ENCODE measurements at places on chromosomes 12 and 14.
A peak's percentile ranks its signal among the peaks of the same experiment; 100 is the strongest.

- DNase-seq: no peak
Observed at GRCh38 chr12:50678650-50679365, 85.1 kb upstream of the ATF1 start.

DNA sequence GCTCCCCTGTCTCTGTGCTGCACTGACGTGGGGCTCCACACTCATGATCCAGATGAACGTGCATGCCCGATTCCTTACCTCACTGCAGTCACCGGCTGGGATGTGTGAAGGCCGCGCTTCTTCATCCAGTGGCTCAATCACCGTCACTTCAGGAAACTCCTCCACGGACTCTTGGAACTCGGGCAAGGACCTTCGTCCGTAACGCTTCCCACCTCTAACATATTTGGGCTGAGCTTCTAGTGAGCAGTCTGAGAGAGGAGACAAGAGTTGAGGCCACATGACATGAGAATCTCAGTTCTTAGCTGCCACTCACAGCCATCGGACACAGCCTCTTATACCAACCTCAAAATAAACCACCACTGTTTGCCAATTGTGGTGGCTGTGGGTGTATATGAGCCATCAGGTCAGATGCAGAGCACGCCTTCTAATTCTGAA lies 38.3 kb downstream of the NIN start:
- DNase-seq: no peak

GRCh38 chr12:89777733-89778379 lies 69.2 kb upstream of the ATP2B1 start:
- DNase-seq: no peak

- peak; percentile 35 for DNase-seq
Observed at GRCh38 chr14:55138091-55138490, 9.0 kb downstream of the LGALS3 start.

DNA sequence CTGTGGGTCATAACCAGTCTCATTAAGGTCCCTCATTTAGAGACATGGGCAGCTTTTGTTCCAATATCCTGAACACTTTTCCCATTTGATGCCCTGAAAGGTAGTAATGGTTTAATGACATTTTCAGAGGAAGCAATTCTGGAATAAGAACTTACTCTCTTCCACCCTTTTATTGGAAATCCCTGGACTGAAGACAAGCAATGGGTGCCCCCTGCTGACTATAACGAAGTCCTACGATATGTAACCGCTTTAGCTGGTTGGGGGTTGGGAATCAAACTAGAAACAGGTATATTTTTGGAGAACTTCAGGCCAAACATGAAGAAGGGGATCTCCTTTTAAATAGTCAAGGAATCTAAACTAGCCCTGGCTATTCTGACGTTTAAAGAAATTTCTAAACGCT lies 20.5 kb downstream of the SARNP start:
- peak; percentile 63 for DNase-seq

- DNase-seq: peak; percentile 39
Observed at GRCh38 chr14:102500158-102500662, 9.4 kb downstream of the ANKRD9 start.

GRCh38 chr12:123489580-123489979 lies 31.6 kb downstream of the SNRNP35 start:
- no peak for DNase-seq

- no peak for DNase-seq
Observed at GRCh38 chr12:13530966-13531365, 334.4 kb downstream of the EMP1 start.

GRCh38 chr14:65832431-65833266 lies 420.1 kb downstream of the FUT8 start:
- DNase-seq: no peak

- DNase-seq: no peak
Observed at GRCh38 chr12:111204788-111205241, 164.1 kb downstream of the PHETA1 start.

DNA sequence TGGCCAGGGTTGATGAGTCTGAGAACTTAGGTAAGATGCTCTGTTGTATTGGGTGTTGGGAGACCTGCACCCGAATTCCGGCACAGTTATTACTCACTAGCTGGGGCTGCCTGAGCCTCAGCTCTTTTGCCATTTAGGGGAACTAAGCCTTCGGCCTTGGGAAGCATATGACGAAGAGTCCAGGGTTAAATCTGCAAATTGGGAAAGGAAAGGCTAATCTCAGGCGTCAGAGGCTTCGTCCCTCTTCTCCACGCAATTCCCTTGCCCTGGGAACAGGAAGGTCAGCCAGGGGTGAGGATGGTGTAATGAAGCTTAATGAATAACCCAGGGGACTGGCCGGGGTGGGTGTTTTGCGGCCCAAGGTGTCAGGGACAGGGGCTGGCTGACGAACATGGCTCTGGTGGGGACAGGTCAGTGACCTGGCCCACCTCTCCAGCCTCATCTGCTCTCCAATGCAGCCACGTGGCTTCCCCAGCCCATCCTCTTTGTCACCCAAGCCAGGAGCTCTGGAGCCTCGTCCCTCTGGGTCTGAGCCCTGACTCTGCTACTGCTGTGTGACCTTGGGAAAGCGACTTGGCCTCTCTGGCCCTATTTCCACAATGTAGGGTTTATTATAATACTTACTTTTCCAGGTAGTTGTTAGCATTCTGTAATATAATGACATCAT lies 3.8 kb upstream of the SDSL start:
- DNase-seq: no peak

- no peak for DNase-seq
Observed at GRCh38 chr12:130990034-130990433, 36.3 kb downstream of the ADGRD1 start.

- DNase-seq: no peak
Observed at GRCh38 chr12:126700096-126700495, 1566.9 kb upstream of the TMEM132C start.

DNA sequence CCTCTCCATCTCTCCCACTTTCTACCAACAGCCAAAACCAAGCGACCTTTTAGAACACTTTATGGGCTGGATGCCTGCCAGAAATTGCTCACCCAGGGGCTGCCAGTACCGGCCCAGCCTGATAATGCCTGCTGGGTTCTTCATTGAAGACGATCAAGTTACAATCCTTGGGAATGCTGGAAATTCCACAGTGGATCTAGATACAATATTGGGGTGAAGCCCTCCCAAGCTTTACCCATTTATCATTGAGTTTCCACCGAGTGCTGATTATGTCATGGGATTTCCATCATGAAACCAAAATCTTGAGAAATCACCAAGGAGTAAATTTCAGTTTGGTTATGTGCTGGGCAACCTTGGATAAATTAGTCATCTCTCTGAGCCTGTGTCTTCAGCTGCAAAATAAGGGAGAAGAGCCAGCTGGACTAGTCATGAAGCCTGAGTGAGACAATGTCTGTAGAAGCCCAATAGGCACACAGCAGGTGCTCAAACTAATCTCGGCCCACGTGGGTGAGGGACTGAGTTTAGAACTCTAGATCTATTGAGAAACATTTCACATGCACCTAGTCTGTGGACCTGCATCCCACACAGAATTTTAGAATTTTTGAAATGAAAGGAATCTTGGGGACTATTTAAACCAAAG lies 75.5 kb upstream of the CLMN start:
- DNase-seq: no peak

GRCh38 chr14:23006188-23006534 lies 3.8 kb downstream of the C14orf93 start:
- DNase-seq: peak; percentile 39

- DNase-seq: peak; percentile 78
Observed at GRCh38 chr12:54749191-54749818, 101.1 kb upstream of the DCD start.

DNA sequence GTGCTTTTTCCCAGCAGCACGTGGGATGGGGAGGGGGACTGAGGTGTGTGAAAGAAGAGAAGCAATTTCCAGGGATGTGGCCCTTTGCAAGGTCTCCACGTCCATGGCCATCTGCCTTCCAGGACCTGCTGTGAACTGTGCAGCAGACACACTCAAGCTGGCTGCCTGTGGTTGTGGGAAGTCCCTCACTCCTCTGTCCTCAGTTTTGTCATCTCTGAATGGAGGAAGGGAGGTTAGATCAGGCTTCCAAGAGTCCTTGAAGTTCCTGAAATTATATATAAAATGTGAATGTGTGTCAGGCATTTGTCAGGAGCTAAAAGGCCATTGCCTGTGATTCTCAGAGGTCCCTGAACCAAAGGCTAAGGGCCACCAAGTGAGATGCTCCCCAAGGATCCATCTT lies 328.2 kb downstream of the CACNA1C start:
- no peak for DNase-seq

GRCh38 chr12:40017488-40017887 lies 88.4 kb downstream of the SLC2A13 start:
- DNase-seq: no peak

DNA sequence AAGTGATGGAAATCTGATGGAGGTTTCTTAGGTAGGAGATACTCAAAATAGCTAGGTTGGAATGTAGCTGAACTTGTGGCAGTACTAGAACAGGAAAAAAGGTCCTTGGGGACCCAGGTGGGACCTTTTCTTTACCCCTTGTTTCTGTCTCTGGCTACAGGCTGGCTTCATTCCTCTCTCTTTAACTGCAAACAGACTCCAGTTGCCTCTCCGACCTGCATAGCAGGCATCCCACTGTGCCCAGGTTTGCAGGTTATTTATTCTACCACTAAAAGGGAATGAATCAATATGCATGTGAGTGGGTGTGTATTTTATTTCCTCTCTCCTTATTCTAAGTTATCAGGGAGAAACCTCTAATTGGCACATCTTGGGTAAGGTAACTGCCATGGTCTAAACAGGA lies 758.1 kb downstream of the MED13L start:
- DNase-seq: no peak

GRCh38 chr12:119544765-119545625 lies 48.6 kb upstream of the TMEM233 start:
- DNase-seq: peak; percentile 79

- DNase-seq: no peak
Observed at GRCh38 chr12:66905201-66905600, 226.3 kb upstream of the GRIP1 start.

- DNase-seq: peak; percentile 13
Observed at GRCh38 chr14:25833341-25834126, 764.3 kb downstream of the NOVA1 start.

DNA sequence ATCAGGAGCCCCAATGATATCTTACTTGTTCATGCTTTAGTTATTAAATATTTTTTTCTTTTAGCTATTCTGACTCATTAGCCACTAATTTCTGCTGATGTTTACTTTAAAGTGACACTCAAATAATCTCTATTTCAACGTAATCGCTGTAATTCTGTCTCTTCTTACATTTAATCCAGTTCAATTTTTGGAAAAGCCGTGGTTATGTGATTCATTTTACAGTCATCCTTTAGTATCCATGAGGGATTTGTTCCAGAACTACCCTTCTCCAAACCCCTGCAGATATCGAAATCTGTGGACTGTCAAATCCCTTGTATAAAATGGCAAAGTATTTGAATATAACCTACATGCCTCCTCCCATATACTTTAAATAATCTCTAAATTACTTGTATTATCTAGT lies 1103.4 kb downstream of the LRFN5 start:
- no peak for DNase-seq

DNA sequence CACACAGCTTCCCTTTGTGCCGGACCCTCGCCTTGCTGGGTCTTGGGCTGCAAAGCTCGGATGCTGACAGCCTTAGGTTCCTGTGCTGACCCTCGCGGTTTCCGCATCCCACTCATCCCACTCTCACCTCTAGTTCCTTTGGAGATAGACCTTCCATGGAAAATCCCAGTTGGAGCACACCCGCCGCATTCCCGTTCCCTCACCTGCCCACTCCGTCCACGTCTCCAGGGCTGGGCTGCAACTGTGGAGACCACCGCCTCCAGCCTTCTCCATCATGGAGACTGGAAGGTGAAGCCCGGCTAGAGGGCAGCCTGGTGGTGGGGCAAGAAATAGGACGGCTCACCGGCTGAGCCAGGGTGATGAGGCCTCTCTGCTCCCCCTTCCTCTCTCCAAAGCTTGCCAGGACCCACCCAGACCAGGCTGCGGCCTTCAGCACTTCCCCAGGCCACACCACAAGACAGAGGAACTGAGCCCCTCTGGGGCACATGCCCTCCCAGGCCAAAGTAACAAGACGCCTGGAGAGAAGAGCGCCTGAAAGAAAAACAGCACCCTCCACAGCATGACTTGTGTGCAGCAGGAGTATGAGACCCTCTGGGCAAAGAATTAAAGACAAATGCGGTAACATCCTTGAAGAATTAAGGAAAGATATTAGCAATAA lies 15.0 kb downstream of the TMEM121 start:
- no peak for DNase-seq

- no peak for DNase-seq
Observed at GRCh38 chr12:116310082-116310481, 32.6 kb upstream of the MED13L start.

DNA sequence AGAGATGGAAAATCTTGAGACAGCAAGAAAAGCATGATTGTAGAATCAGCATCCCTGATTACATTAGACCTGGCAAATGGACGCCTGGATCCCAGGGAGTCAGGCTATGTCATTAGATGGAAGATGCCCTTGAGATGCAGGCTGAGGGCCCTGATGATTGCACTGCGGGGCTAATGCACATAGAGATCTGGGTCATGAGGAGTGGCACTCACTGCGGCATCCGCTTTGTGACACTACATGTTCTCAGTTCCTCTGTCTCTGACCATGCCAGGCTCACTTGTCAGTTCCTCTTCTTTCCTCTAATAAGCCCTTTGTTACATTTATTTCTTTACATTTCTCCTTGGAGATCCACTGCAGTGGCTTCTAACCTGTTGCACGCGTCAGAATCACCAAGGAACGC lies 70.1 kb upstream of the GPATCH2L start:
- DNase-seq: no peak

- DNase-seq: no peak
Observed at GRCh38 chr14:22567437-22567836, 21.6 kb downstream of the DAD1 start.

DNA sequence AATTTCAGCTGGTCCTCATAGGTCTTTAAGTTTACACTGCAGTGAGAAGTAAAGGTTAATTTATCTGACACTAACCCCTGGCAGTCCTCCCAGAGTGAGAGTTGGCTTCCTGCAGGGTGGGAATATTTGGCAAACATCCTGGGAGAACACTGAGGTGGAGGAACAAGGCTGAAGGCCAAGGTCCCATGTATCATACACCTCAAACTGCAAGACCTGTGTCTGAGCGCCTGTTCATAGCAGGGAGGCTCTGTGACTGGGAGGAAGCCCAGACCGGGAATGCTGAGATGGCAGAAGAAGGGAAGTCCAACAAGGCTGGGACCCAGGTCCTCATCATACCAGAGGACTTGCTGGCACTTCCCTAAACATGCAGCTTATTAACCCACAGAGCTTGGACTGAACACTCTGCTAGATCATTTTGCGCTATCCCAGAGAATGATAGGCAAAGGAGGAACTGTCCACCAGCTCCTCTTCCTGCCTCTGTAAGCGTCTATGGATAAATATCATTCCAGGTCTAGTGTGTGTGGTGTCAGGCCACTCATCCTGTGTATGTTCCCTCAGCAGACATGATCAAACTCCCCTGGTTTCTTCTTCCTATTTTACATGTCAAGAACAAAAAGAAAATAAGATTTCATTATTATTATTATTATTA lies 199.6 kb upstream of the CNOT2 start:
- DNase-seq: no peak

DNA sequence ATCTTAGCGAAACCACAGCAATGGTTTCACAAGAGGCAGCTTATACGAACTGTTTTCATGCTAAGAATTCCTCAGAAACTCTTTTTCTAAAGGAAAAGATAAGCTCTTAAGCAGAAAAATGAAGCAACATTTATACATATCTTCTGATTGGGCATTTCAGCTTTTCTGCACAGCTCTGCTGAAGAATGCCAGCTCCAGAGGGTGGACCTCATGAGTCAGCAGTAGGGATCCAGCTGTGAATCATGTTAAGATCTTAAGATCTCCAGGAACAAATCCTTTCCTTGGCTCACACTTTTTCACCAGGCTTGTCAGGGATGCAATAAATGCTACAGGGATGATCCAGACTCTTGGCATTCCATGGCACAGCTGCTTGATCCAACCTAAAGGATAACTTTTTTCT lies 477.1 kb upstream of the CCDC196 start:
- DNase-seq: no peak

Measured in erythroblast (primary cell).